SW 1271 (cell line): ENCODE measurements at places on chromosomes 2 and 18.

- no peak for DNase-seq
Measured at GRCh38 chr2:199627417-199627816, 169.7 kb upstream of the SATB2 start.

- no peak for DNase-seq
Measured at GRCh38 chr2:96906729-96907114, 36.8 kb upstream of the SEMA4C start.

- DNase-seq: no peak
Measured at GRCh38 chr18:73790587-73790986, 357.0 kb downstream of the FBXO15 start.

GRCh38 chr2:237663517-237664110 is 36.2 kb downstream of the LRRFIP1 start:
- DNase-seq: no peak

DNA sequence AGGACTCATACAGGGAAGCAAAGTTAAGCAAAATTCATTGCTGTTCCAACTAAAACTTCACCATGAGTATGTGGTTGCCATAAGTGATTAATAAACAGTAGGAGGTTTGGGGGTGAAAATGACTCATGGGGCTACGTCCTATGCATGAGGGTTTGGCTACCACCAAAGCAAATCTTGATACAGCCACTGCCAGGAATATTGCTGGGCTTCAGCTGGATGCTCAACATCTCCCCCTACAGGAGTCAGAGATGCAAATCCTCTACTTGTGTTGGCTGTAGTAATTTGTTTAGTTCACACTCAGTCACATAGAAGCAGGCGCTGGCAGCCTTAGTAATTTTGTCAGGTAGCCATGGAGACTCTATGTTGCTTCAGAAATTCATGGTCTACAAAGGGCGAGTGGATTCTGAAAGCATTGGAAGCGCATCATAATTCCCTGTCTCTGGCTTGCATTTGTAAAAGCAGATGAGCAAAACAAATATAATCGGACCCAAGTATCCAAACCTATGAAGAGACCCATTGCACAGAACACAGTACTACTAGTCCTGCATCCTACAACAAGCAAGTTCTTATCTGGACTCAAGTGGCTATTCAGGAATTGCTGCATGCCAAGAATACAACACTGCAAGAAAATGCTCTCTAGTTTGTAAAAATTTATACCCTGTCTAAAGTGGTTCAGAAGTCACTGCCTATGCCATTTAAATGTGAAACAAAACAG is 76.0 kb downstream of the CD28 start:
- DNase-seq: peak; percentile 13

DNA sequence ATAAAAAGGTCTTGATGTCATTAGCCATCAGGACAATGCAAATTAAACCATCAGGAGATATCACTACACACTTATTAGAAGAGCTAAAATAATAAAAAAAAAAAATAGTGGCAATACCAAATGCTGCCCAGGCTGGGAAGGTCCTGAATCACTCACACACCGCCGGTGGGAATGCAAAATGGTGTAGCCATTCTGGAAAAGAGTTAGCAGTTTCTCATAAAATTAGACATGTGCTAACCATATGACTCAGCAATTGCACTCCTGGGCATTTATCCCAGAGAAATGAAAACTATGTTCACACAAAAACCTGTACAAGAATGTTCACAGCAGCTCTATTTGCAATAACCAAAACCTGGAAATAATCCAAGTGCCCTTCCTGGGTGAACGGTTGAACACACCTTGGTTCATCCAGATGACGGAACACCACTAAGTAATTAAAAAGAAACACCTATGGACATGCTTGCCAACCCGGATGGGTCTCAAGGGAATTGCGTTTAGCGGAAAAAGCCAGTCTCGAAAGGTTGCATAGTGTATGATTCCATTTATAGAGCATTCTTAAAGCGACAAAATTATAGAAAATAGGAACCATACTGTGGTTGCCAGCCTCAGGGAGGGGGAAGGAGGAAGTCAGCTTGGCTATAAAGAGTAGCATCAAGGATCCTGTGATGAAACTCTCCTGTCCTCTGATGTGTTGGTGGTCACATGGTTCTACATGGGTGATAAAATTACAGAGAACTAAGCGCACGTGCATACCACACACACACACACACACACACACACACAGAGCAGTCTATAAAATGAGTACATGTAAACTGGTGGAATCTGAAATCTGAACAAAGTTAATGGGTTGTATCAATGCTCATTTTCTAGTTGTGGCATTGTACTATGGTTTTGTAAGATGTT is 4.6 kb downstream of the MBP start:
- no peak for DNase-seq

DNA sequence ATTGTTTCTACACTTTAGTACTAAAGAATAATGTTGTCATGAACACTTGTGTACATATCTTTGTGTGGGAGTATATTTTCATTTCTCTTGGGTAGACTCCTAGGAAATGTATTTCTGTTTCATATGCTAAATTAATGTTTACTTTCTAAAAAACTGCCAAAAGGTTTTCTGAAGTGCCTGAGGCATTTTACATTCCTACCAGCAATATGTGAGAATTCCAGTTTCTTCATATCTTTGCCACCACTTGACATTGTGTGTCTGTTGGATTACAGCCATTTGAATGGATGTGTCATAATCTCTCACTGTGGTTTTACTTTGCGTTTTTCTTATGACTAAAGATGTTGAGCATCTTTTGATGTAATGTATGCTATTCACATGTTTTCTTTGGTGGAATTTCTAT is 428.2 kb upstream of the KCNH7 start:
- DNase-seq: no peak
